Stimulated activated CD4-positive, alpha-beta T cell treated with anti-CD3 and anti-CD28 coated beads, Interleukin-12 subunit alpha, Interleukin-12 subunit beta, amount 100 ng/mL, for 48 hours (primary cell): ENCODE measurements at places on chromosomes 3 and 15.

GRCh38 chr3:115680803-115681345 is 57.6 kb downstream of the GAP43 start:
- no peak for DNase-seq

- DNase-seq = no peak
These were observed 31.6 kb upstream of the GATA2 start for GRCh38 chr3:128524374-128525299.

DNA sequence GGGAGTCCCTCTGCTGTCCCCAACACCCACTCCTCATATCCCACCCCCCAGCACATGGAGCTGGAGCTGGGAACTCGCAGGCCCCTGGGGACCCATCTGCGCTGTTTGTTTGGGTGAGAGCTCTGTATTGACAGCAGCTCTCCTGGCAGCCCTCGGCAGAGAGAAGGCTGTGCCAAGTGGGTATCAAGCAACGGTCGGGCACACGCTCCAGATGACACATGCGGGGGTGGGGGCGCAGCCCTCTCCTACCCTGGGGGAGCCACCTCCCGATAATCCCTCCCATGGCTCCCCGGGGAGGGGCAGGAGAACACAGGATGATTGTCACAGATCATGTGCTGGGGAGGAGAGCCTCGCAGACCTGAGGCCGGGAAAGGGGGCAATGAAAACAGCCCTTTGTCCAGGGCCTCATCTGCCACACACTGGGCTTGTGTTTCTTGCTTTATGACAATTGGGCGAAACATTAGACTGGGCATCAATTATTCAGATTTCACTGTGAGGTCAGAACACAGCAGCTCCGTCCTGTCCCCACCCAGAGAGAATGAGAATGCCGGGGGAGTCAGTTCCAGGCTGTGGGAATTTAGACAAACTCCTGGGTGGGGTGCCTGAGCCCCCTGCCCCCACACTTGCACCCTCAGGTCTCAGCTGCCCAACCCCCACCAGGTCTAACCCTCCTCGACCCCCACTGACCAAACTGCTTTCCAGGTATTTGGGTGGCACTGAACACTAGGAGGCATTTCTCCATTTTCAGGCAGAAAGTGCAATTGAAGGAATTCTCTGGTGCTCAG is 46.4 kb upstream of the KLF13 start:
- no peak for DNase-seq

DNA sequence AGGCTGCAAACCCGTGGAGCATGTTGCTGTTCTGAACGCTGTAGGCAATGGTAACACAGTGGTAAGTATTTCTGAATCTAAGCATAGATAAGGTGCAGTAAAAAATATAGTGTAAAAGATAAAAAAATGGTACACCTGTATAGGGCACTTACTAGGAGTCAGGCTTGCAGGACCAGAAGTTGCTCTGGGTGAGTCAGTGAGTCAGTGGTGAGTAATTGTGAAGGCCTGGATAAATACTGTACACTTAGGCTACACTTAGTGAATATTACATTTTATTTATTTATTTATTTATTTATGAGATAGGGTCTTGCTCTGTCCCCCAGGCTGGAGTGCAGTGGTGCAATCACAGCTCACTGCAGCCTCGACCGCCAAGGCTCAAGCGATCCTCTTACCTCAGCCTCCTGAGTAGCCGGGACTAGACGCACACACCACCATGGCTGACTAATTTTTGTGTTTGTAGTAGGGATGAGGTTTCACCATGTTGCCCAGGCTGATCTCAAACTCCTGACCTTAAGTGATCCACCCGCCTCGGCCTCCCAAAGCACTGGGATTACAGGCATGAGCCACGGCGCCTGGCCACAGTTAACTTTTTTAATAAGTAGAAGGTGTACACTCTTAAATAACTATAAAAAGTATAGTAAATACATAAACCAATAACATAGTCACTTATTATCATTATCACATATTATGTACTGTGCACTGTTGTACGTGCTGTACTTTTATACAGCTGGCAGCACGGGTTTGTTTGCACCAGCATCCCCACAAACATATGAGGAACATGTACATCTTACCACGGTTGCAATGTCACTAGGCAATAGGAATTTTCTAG is 155.1 kb downstream of the IGF1R start:
- no peak for DNase-seq

- no peak for DNase-seq
These were observed 58.2 kb downstream of the THBS1 start for GRCh38 chr15:39639037-39639436.

DNA sequence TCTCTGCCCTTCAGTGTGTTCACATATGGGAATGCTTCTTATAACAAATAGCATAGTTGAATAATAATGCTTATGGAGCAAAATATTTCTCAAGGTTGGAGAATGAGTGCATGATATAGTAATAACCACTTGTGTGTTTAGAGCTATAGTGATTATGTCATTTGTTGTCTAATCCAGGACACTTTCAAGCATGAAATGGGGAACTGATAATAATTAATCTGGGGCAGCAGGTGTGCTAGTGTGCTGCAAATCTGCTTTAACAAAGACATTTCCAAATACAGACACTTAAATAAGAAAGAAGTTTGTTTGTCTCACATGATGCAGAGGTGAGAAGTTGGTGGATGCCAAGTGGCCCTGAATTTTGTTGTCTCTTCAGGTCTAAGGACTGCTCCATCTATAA is 579.3 kb upstream of the GRM7 start:
- DNase-seq = no peak

DNA sequence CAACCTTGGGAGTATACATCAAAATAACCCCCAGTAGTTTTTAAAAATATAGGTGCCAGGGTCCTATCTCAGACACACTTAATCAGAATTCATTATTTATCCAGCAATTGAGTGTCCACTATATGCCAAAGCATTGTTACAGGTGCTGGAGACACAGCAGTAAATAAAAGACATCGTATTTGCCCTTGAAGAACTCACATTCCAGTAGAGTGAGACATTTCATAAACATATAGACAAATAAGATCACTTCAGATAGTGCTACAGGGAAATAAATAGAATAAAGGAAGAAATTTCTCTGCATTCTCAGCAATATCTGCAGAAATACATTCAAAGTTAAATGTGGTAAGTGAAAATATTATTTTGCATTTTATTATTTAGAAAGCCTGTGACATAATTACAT is 34.1 kb upstream of the ANKRD28 start:
- DNase-seq = no peak

DNA sequence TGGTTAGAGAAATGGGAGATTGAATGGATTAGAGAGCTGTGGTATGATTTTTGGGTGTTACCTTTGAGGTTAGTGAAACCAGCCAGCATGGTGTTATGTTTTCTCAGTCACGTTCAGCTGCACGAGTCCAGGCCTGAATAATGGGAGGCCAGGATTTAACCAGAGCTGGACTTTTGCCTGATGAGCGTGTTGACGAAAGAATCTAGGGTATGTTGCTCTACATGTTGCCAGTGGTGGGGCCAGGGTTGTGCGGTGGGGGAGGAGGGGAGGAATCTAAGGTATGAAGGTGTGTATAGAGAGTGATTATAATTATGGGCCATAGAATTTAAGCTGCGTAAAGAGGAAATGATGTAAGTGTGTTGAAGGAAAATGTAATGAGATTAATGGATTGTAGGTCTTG is 22.8 kb downstream of the MINDY2 start:
- DNase-seq = no peak

- DNase-seq = no peak
These were observed 76.2 kb upstream of the PLCL2 start for GRCh38 chr3:16808393-16809107.

DNA sequence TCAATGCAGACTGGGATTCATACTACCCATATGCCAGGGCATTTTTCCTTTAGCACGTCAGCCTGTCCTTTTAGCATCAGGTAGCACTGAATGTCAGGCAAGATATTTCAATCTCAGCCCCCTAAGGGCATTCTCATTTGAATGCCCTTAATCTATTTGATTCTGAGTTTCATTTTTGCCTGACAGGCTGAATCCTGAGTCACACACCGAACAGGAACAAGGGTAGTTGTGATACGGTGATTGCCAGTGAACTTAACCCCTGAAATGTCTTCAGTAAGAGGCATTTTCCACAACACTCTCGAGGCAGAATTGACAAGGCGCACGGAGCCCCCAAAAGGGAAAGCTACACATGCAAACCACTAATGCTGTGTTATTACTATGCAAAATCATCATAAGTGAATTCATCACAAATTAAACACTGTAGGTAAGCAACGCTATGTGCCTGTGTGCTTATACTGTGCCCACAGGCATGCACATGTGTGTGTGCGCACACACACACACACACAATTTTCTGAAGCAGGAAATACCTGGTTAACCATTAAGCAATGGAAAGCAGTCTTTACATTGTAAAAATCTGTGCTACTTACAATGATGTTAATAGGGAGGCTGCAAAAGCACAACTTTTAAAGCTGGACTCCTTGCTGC is 130.4 kb downstream of the ZNF385D start:
- no peak for DNase-seq

DNA sequence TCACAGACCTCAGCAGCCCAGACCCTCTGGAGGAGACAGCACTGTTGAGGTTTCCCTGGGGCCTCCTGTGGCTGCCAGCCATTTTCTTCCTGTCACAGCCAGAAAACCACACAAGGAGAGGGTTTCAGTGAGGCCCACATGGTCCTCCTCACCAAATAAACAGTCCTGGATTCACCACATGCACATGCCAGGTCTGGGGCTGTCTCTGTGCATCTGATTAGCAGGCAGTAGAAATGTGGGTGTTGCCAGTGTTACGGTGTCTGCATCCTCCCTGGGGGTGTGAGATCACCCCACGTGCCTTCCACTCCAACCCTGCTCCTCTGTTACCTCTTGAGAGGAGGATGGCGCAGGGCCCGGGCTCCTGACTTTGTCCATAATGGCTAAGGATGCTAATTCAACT is 140.4 kb downstream of the CHDH start:
- no peak for DNase-seq

DNA sequence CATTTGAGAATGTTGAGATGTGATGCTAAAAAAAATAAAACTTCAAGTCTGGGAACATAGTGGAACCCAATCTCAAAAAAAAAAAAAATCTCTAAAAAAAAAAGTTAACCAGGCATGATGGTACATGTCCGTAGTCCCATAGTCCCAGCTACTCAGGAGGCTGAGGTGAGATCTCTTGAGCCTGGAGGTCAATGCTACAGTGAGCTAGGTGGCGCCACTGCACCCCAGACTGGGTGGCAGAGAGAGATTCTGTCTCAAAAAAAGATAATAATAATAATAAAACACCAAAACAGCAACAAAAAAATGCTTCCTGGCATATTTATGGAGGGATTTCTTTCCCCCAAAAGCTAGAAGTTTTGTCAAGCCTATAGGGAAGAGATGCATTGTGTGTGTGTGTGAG is 361.6 kb downstream of the ROBO1 start:
- no peak for DNase-seq

DNA sequence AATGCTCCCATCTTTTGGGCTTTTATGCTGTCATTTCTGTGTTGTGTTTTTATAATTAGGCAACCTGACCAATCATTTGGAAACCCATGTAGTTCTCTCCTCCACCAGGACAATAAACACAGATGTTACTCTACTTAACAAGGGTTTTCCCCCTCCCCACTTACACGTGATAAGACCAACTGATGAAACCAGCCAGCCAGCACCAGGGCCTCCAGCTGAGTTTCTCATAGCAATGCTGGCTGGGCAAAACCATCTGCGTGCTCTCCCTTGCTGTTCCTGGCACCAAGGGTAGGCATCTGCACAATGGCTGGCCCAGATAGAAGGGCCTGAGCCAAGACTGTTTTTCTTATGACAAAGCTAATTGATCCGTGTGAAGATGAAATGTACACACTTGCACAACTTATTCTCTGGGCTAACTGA is 310.4 kb downstream of the PLCL2 start:
- peak; percentile 5 for DNase-seq

DNA sequence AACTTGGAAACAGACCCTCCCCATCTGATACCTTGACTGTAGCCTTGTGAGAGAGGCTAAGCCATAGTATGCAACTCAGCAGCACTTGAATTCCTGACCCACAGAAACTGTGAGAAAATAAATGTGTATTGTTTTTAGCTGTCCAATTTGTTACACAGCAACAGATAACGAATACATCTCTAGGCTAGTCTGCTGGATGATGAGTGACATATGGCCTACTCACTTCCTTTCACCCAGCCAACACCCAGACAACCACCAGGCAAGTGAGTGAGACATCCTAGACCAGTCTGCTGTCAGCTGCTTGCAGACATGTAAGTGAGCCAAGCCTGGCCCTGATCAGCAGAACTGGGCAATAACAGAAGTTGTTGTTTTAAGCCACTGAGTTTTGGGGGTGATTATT is 19.2 kb upstream of the SMAD6 start:
- DNase-seq = no peak
